Natural killer cell treated with Interleukin-12 subunit alpha and Interleukin-12 subunit beta and Interleukin-15 and Interleukin-18, amount 100 ng/mL, for 72 hours (primary cell): ENCODE measurements at places on chromosomes 7 and 10.

- H3K4me1 ChIP-seq: no peaks in the 10 kb centered on the region
- H3K27me3 ChIP-seq: peaks cover 9% of the 10 kb centered on the region
- H3K4me3 ChIP-seq: no peak overlapping the region
- peak; percentile 35 for DNase-seq
- H3K36me3 ChIP-seq: no peaks in the 10 kb centered on the region
Measured at GRCh38 chr10:47454008-47454779, 29.7 kb downstream of the ANXA8 start.

- DNase-seq: no peak
- H3K36me3 ChIP-seq: no peaks in the 10 kb centered on the region
- no peak overlapping the region for H3K4me3 ChIP-seq
- H3K4me1 ChIP-seq: peaks cover 5% of the 10 kb centered on the region
- no peak overlapping the region for H3K27ac ChIP-seq
- H3K27me3 ChIP-seq: peaks cover 5% of the 10 kb centered on the region
Measured at GRCh38 chr7:4823441-4824119, 38.2 kb downstream of the PAPOLB start.

GRCh38 chr7:45944058-45944457 is 23.0 kb upstream of the IGFBP3 start:
- peaks cover 47% of the 10 kb centered on the region for H3K4me1 ChIP-seq
- no peak for DNase-seq
- H3K27ac ChIP-seq: no peak overlapping the region
- H3K4me3 ChIP-seq: no peak overlapping the region

- H3K4me1 ChIP-seq: peaks cover 33% of the 10 kb centered on the region
- peaks cover 23% of the 10 kb centered on the region for H3K27me3 ChIP-seq
- no peaks in the 10 kb centered on the region for H3K36me3 ChIP-seq
- no peak overlapping the region for H3K27ac ChIP-seq
- H3K4me3 ChIP-seq: no peak overlapping the region
Measured at GRCh38 chr10:69836731-69837030, 35.0 kb downstream of the COL13A1 start.

DNA sequence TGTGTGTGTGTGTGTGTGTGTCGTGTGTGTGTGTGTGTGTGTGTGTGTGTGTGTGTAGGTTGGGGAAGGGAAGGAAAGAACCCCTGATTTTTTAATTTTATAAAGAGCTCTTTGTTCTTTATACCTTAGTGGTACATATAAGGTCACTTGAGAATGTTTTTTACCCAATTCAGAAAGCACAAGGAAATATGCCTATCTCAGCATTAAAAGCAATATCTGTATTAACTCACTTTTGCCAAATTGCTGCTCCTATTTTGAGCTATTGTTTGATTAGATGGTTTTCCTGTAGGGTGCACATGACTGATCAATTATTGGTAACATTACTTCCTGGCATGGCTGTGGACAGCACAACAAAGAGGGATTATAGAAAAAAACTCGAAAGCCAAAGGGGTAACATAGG is 60.5 kb downstream of the SEMA3D start:
- no peaks in the 10 kb centered on the region for H3K36me3 ChIP-seq
- no peak overlapping the region for H3K4me3 ChIP-seq
- no peak overlapping the region for H3K27ac ChIP-seq
- DNase-seq: no peak
- H3K27me3 ChIP-seq: no peaks in the 10 kb centered on the region

GRCh38 chr10:1440897-1441296 is 296.4 kb downstream of the ADARB2 start:
- no peaks in the 10 kb centered on the region for H3K4me1 ChIP-seq
- DNase-seq: no peak
- H3K27me3 ChIP-seq: peaks cover 7% of the 10 kb centered on the region
- H3K27ac ChIP-seq: no peak overlapping the region
- no peaks in the 10 kb centered on the region for H3K36me3 ChIP-seq
- no peak overlapping the region for H3K4me3 ChIP-seq

- H3K4me1 ChIP-seq: no peaks in the 10 kb centered on the region
- no peaks in the 10 kb centered on the region for H3K36me3 ChIP-seq
- peak overlapping the region; percentile 7 for H3K4me3 ChIP-seq
- H3K27me3 ChIP-seq: no peaks in the 10 kb centered on the region
- H3K27ac ChIP-seq: no peak overlapping the region
- no peak for DNase-seq
Measured at GRCh38 chr10:116316503-116316902, 7.7 kb upstream of the CCDC172 start.

- H3K4me3 ChIP-seq: no peak overlapping the region
- no peaks in the 10 kb centered on the region for H3K36me3 ChIP-seq
- H3K4me1 ChIP-seq: no peaks in the 10 kb centered on the region
- no peaks in the 10 kb centered on the region for H3K27me3 ChIP-seq
- no peak for DNase-seq
- no peak overlapping the region for H3K27ac ChIP-seq
Measured at GRCh38 chr10:75356484-75356883, 45.1 kb downstream of the ZNF503 start.

DNA sequence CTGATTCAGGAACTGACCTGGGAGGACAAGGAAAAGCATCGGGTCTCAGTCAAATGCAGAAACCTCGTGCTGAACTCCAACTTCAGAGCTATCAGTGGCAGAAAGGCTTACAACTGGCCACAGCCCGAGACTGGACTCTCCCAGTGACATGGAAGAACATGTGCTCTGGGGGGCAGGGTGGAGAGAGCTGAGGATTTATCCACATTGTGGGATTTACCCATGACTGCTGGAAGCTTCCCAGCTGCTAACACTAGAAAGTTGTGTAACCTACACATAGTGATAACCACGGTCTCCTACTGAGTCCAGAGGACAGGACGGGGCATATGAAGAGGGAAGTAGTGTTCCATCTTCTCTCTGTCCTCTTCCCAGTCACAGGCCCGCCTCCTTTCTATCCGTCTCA is 103.4 kb downstream of the ITIH5 start:
- H3K4me1 ChIP-seq: no peaks in the 10 kb centered on the region
- H3K27ac ChIP-seq: no peak overlapping the region
- H3K27me3 ChIP-seq: peaks cover 9% of the 10 kb centered on the region
- no peak overlapping the region for H3K4me3 ChIP-seq

GRCh38 chr7:44068054-44068453 is 2.7 kb upstream of the PGAM2 start:
- no peak overlapping the region for H3K4me3 ChIP-seq
- H3K36me3 ChIP-seq: no peaks in the 10 kb centered on the region
- peaks cover 16% of the 10 kb centered on the region for H3K4me1 ChIP-seq
- no peak for DNase-seq

DNA sequence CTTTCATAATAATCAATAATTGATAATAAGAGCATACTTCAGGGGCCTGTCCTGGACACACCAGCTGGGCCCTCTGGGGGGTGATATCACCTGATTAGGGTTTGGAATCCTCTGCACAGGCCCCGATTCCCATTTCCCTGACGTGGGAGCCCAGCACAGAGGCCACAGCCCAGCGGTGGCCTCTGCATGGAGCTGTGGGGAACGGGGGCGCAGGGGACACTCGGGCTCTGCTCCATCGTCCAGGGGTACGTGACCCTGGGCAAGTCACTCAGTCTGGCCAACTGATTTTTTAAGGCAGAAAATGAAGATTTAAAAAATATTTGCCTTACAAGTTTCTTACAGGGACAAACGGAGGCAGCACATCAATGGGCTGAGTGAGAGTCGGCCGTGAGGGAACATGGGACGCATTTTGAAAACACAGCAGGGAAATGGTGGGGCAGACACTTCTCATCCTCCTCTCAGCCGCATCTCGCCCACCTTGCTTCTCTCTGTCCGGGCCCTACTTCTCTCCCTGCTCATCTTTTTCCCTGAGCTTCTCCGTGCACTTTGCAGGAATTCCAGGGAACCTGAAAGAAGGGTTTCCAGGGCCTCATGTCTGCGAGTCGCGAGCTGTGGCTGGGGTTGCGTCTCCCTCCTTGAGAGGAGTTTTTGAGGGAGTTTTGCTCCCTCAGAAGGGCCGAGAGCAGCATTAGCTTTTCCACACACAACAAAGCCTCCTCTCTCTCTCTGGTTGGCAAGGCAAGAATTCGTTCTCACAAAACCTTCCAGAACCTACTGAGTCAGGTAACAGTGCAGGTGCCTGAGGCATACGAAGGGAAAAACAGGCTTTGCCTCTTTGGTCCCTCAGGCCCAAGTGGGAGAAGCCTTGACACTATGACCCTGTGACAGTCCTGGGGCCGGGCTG is 312.0 kb downstream of the WDR37 start:
- H3K27ac ChIP-seq: no peak overlapping the region
- no peak for DNase-seq
- H3K4me1 ChIP-seq: no peaks in the 10 kb centered on the region

GRCh38 chr10:131725581-131726069 is 175.2 kb upstream of the PPP2R2D start:
- peaks cover 8% of the 10 kb centered on the region for H3K4me1 ChIP-seq
- no peak overlapping the region for H3K4me3 ChIP-seq
- DNase-seq: no peak

GRCh38 chr7:77812290-77812685 is 13.7 kb downstream of the PHTF2 start:
- DNase-seq: no peak
- H3K27ac ChIP-seq: no peak overlapping the region
- H3K27me3 ChIP-seq: no peaks in the 10 kb centered on the region
- H3K4me1 ChIP-seq: peaks cover 29% of the 10 kb centered on the region

DNA sequence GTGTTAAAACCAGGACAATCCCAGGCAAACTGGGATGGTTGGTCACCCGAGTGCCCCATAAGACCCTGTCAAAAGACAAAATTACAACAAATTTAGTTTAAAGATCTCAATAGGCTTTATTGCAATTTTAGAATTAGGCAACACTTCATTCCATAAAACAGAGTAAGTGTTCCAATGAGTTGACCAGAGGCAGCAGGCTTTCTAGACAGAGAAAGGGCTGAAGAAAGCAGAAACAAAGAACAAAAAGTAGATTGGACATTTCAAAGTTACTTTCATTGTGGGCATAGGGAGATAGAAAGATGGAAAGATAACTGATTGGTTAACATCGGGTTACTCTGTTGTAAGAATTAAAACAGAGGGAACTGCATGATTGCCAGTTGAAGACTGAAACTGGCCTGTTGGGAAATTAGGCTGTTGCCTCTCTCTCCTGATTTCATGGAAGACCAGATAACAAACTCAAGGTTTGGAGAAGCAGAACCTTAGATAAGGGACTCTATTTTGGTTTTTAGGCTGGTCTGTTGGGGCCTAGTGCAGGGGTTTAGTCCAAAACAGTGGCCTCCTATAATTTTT is 36.3 kb downstream of the ENTPD1 start:
- peak overlapping the region; percentile 97 for H3K27ac ChIP-seq
- H3K4me1 ChIP-seq: peaks cover 69% of the 10 kb centered on the region
- no peak for DNase-seq
- peak overlapping the region; percentile 70 for H3K4me3 ChIP-seq
- H3K36me3 ChIP-seq: peaks cover 31% of the 10 kb centered on the region

- no peak overlapping the region for H3K4me3 ChIP-seq
- no peaks in the 10 kb centered on the region for H3K27me3 ChIP-seq
- no peaks in the 10 kb centered on the region for H3K36me3 ChIP-seq
- H3K27ac ChIP-seq: no peak overlapping the region
- no peak for DNase-seq
Measured at GRCh38 chr7:117816727-117817126, 56.5 kb downstream of the CTTNBP2 start.

- H3K27ac ChIP-seq: no peak overlapping the region
- H3K36me3 ChIP-seq: no peaks in the 10 kb centered on the region
- DNase-seq: no peak
- peaks cover 11% of the 10 kb centered on the region for H3K27me3 ChIP-seq
Measured at GRCh38 chr10:10774416-10774815, 243.3 kb upstream of the CELF2 start.

DNA sequence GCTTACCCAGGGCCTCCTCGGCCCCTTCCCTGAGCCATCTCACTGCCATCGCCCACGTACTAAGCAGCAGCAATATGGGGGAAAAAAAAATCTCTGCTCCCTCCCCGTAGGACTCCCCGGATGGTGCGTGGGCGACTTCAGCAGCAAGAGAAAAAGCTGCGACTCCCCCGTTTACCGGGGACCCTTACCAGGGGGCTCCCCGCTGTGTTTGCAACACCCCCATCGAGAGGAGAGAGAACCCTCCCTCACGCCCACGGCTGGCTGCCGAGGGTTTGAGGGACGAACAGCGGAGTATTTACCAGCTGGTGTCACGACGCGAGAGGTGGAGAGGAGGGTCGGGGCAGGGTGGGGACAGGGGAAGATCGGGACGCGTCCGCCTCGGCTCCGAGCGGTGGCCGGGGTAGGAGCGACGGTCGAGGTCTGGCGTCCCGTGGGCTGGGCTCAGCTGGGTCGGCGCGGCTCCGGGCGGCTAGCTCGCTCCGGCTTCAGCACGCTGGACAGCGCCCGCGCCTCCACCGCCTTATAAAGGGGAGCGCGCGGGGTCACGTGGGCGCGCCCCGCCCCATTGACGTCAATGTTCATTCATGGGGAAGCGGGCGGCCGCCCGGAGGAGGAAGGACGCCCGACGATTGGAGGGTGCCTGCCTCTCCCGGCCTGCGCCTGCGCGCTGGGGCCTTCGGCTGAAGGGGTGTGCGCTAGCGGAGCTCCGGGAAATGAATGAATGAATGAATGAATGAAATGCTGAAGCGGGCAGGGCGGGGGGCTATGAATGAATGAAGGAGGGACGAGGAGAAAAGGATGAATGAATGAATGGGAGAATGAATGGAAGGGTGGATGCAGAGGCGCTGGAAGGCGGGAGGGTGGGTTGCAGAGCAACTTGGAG is at the start of gene VGF:
VGF (minus strand) TSS at position 495 of the 883 bp plus-strand sequence. CDS start 726 bp downstream, outside the sequence.
- H3K36me3 ChIP-seq: no peaks in the 10 kb centered on the region
- peaks cover 48% of the 10 kb centered on the region for H3K27me3 ChIP-seq
- DNase-seq: peak; percentile 95
- H3K4me1 ChIP-seq: peaks cover 36% of the 10 kb centered on the region
- H3K4me3 ChIP-seq: peak within 1 kb of the TSS; percentile 76
- H3K27ac ChIP-seq: no peak within 1 kb of the TSS

- no peaks in the 10 kb centered on the region for H3K36me3 ChIP-seq
- no peak overlapping the region for H3K4me3 ChIP-seq
- DNase-seq: no peak
- H3K27ac ChIP-seq: no peak overlapping the region
- peaks cover 6% of the 10 kb centered on the region for H3K27me3 ChIP-seq
- peaks cover 5% of the 10 kb centered on the region for H3K4me1 ChIP-seq
Measured at GRCh38 chr7:123755338-123755737, 6.5 kb upstream of the WASL start.

GRCh38 chr10:102674566-102674965 is 30.3 kb downstream of the TRIM8 start:
- H3K4me3 ChIP-seq: peak overlapping the region; percentile 25
- H3K27me3 ChIP-seq: no peaks in the 10 kb centered on the region
- no peaks in the 10 kb centered on the region for H3K36me3 ChIP-seq
- H3K27ac ChIP-seq: peak overlapping the region; percentile 84
- DNase-seq: no peak
- H3K4me1 ChIP-seq: peaks cover 33% of the 10 kb centered on the region

- DNase-seq: no peak
- no peak overlapping the region for H3K4me3 ChIP-seq
- no peak overlapping the region for H3K27ac ChIP-seq
- H3K27me3 ChIP-seq: no peaks in the 10 kb centered on the region
- H3K4me1 ChIP-seq: peaks cover 18% of the 10 kb centered on the region
- peaks cover 19% of the 10 kb centered on the region for H3K36me3 ChIP-seq
Measured at GRCh38 chr7:21934808-21935207, 10.9 kb downstream of the CDCA7L start.
